ENCODE measurements at places on chromosomes 1 and 21.

- no peak for DNase-seq
Measured at GRCh38 chr1:1945782-1946393, 26.8 kb upstream of the TMEM52 start.

- DNase-seq, result no peak
Measured at GRCh38 chr1:168116327-168116799, 20.4 kb downstream of the GPR161 start.

DNA sequence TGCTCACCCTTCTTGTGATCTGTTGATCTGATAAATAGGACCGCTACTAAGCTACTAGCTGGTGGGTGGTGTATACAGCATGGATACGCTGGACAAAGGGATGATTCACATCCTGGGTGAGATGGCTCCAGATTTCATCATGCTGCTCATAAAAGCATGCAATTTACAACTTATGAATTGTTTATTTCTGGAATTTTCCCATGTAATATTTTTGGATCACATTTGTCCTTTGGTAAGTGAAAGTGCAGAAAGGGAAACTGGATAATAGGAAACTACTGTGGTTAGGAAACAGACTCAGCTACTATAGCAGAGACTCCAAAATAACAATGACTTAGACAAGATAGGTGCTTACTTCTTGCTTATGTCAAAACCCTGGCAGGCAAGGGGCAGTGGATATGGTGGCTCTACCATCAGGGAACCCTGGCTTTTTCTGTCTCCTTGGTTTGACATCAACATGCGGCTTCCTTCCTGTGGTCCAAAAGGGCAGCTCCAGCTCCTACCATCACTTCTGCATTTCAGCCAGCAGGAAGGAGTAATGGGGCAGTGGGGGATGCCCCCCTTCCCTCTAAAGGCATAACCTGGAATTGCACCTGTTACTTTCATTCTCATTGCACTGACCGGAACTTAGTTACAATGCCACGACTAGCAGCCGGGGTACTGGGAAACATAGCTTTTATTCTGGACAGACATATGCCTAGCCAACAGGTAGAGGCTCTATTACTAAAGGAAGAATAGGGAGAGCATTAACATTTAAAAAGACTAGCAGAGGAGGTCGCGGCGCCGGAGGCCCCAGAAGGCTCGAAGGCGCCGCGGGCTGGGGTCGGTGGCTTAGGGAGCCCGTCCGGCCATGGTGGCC, 13.8 kb upstream of the AK2 start:
- DNase-seq, result no peak

- DNase-seq, result no peak
Measured at GRCh38 chr1:53655931-53656746, 82.8 kb downstream of the GLIS1 start.

GRCh38 chr1:85202092-85202863, 1.5 kb upstream of the SYDE2 start:
- no peak for DNase-seq

DNA sequence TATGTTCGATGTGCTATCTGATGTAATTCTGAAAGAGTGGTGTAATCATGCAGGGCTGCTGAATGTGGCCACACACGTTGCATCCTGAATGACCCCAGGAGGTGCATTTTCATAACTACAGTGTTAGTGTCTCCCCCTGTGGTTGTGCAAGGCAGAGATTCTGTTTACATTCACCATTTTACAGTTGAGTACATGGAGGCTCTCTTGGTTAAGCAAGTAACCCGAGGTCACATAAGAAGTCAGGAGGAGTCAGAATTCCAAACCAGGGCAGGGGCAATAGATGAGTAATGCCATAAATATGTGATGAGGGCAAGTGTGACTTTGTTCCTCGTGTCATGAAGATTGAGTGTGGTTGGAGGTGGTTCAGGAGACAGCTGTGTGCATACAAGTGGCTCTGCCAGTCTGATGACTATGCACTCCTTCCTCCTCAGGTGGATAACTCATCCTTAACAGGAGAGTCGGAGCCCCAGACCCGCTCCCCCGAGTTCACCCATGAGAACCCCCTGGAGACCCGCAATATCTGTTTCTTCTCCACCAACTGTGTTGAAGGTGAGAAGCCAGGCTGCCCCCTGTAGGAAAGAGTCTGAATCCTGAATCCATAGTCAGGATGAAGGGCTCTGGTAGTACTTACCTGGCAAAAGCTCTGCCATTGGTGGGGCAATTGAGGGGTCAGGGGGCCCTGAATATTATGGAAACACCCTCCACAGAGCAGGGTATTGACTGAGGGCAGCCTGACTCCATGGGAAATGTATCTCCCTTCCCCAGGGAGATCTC, 9.3 kb downstream of the ATP1A2 start:
- DNase-seq, result no peak

GRCh38 chr1:106921186-106921585, 135.3 kb upstream of the PRMT6 start:
- DNase-seq, result no peak

- DNase-seq, result no peak
Measured at GRCh38 chr1:228500143-228500734, 13.1 kb downstream of the RNF187 start.

DNA sequence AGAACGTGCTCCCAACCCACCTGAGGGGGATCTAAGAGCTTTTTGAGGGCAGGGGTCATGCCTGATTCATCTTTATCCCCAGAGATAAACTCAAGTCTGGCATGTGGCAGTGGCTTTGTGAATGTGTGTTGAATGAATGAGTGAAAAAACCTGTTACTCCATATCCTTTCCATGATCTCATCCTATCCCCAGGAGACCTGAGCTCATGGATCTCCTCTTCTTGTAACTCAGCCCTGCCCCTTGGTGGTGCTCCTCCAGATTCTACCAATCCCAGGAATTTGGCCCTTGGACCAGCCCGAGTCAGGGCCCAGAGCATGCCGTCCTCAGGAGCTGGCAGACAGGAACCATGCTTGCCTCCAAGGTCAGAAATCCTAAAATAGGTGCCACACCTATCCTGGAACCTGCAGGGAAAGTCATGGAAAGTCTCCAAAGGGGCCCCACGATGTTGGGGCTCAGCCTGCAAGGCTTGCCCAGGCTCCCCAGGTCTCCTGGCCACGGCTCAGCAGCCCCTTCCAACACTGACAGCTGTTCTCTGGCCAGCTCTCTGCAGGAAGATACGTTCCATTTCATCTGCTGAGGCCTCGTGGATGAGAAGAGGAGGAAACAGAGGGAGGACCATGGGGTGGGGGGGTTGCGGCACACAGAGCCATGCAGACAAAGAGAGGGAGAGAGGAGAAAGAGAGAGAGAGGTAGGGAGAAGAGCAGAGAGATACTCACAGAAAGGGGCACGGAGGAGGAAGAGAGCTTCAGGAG, 214.6 kb downstream of the TRABD2B start:
- no peak for DNase-seq

DNA sequence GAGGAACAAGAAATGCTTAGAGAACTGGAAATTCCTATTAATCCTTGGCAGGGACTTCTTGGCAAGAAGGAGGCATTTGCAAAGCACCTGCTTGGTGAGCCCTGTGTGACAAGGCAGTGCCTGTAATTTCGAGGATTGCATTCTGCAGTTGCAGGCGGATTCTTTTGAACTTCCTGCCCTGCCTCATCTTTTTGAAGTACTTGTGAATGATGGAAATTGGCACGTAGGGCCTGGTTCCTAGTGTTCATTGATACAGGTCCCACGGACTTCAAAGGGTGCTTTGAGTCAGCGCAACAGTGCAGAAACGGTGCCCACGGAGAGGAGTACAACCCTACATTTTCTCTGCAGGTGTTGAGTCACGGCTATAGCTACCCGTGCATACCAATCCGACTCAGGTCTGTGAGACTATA, 6.4 kb downstream of the HUNK start:
- no peak for DNase-seq

DNA sequence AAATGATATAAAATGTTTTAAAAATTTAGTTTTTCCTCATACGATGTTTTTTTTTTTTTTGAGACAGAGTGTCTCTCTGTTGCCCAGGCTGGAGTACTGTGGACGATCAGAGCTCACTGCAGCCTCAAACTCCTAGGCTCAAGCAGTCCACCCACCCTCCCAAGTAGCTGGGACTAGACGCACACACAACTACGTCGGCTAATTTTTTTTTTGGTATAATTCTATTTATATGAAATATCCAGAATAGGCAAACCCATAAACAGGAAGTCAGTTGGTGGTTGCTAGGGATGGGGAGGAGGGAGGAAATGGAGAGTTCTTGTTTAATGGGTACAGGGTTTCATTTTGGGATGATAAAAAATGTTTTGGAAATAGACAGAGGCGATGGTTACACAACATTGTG, 56.5 kb downstream of the WARS2 start:
- no peak for DNase-seq

GRCh38 chr1:239763850-239764249, 327.8 kb upstream of the FMN2 start:
- DNase-seq, result no peak

DNA sequence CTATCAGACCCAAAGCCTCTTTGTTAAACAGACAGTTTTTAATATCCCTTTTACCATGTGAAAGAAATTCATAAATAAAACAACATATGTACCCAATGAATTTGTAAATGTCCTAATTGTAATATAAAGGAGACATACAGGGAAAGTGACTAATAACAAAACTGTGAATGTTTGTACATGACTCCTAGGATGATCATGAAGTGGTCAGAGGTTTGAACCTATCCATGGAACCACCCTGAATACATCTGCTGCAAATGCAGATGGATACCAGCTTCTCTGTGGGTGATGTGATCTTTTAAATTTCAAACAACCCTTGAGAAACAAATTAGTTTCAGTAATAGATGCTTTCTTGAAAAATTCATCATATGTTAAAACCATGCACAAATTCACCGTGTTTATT, 16.7 kb upstream of the ACBD3 start:
- no peak for DNase-seq

GRCh38 chr1:165726841-165727240, 28.5 kb upstream of the ALDH9A1 start:
- DNase-seq, result no peak

DNA sequence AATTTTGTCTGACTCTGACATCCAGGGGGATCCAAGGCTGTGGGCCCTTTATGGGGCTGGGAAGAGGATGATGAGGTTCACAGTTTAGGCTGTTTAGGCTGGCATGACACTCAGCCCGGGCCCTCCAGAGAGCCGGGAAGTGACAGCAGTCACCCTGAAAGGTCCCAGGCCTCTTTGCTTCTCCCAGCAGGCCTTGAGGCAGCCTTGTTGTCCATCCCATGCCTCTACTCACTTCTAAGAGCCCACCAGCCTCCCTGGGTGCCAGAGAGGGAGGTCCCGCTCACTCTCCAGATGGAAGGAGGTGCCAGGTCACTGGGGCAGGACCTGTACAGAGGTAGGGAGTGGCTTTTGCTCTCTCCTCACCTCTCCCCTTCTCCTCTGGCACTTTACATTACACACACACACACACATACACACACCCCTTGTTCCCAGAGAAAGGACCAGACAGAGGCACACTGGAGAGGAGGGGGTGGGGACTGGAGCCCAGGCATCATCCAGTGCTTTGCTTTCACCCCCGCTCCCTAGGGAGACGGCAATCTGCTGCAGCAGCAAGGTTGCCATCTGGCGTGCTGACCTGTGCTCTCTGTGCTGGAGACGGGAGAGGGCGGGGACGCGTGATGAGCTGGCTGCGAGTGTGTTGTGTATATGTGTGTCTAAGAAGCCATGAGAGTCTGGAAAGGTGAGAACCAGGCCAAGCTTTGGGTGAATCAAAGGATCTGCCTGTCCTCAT, 4.6 kb downstream of the KLHDC8A start:
- DNase-seq, result peak; percentile 98

DNA sequence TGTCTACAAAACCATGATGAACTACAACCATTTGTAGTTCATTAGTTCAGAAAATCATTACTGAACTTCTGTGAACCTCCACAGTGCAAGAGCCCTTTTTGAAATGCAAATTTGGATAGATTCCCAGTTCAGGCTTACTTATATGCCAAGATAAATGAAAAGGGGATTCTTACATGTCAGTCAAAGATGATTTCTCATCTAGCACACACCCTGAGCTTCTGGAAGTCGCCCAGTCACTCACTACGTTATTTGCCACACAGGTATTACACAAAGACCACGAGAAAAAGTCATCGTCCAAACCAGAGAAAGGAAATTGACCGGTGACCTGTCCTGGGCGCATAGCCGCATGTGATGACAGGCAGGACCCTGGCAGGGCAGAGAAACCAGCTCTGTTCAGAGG, 41.8 kb downstream of the ETS2 start:
- no peak for DNase-seq

DNA sequence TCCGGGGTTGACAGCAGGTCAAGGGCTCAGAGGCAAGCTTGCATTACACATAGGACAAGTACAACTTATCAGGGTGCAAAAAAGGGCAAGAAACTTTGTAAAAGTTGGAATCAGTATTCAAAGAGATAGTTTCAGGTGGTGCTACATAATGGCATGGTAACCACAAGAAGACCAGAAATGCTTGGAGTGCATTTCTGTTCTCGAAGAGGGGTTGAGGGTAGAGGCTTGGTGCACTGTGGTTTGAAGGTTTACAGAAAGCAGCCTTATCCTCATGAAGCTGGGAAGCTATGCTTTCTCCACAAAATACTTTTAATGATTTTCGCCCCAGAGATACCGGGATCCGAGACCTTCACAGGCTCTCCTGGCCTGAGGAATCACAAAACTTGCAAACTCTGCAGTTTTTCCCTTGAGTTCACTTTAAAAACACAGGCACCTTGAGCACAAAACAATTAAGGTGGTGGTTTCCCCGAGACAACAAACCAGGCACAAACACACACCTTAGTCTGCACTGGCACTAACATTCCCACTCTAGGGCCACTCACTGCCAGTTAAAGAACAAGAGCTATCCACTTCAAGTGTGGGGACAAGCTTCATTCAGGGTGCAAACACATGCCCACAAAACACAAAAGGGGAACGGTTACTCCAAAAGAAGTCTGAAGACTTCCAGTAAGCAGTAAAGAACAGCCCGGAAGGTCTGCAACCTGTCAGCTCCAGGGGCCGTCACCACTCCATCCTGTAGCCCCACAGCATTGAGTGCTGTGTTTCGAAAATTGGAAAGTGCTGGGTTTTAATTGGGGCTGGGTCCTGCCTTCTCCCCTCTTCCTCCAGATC, 29.8 kb upstream of the NFIA start:
- DNase-seq, result no peak

GRCh38 chr1:92975551-92976232, 14.4 kb upstream of the DIPK1A start:
- no peak for DNase-seq

GRCh38 chr1:205225901-205226765, 1.6 kb upstream of the TMCC2 start:
- no peak for DNase-seq

DNA sequence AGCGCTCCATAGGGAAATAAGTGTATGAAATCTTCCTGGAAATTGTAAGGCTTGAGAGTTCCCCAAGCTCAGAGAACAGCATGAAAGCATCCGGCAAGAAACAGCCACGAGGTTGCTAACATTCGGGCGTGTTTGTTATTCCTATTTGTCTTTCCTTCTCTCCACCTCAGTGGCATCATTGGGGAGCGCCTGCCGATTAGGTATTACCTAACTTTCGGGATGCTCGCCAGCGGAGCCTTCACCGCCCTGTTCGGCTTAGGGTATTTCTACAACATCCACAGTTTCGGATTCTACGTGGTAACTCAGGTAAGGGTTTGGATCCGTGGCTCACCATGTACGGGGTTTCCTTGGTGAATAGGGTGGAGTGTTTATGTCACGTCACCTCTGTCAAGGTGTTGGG, 25.7 kb downstream of the SLC37A1 start:
- no peak for DNase-seq

- no peak for DNase-seq
Measured at GRCh38 chr21:32698971-32699693, 28.7 kb downstream of the SYNJ1 start.

- no peak for DNase-seq
Measured at GRCh38 chr1:152020849-152021248, 16.0 kb downstream of the S100A11 start.

Data from DMS 273 treated with DMSO at 0.1 percent for 48 hours (cell line).